ENCODE measurements at places on chromosomes 11 and 22.

DNA sequence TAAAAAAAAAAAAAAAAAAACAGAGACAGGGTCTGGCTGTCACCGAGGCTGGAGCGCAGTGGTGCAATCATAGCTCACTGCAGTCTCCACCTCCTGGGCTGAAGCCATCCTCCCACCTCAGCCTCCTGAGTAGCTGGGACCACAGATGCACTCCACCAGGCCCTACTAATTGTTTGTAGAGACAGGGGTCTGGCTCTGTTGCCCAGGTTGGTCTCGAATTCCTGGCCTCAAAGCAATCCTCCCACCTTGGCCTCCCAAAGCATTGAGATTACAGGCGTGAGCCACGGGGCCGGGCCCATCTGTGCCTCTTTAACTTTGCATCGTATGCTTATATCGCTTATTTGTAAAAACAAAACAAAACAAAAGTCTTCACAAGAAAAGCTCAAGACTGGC, 3.1 kb downstream of the CPT1A start:
- ATAC-seq: no peak

DNA sequence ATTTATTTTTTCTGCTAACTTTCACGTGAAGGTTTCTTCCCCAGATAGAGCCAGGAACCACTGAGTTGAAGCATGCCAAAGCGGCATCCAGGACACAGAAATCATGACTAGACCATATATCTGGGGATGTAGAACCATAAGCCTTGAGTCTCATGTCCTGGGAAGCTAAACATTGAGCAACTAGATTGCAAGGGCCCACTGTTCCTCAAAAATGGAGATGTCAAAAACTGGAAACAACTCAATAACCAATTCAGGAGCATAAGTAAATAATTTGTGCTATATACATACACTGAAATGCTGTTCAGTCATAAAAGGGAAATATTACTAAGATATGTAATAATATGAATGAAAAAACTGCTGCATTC, 29.0 kb upstream of the CARD16 start:
- ATAC-seq: no peak

GRCh38 chr11:34658071-34659015, 37.5 kb downstream of the EHF start:
- no peak for ATAC-seq

DNA sequence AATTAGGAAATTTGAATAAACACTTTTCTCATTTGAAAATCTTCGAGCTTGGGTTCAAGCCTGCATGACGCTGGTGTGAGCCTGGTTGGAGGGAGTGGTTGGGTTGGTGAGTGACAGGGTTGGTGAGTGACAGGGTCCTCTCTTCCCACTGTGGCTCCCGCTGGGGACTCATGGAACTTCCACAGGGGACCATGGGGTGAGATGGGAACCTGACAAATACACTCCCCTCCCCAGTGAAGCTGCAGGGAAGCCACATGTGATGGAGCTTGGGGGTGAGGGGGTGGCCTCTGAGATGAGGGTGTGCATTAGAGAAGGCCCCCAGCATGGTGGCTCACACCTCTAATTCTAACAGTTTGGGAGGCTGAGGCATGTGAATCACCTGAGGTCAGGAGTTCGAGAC, 66.8 kb downstream of the RTL6 start:
- no peak for ATAC-seq

GRCh38 chr11:494761-495536, 12.1 kb downstream of the RNH1 start:
- ATAC-seq: no peak

- ATAC-seq: no peak
Observed at GRCh38 chr11:125179346-125179745, 14.8 kb downstream of the PKNOX2 start.

GRCh38 chr22:35411102-35411501, 11.2 kb downstream of the MCM5 start:
- ATAC-seq: no peak

GRCh38 chr11:106496677-106497076, 419.2 kb downstream of the AASDHPPT start:
- no peak for ATAC-seq

DNA sequence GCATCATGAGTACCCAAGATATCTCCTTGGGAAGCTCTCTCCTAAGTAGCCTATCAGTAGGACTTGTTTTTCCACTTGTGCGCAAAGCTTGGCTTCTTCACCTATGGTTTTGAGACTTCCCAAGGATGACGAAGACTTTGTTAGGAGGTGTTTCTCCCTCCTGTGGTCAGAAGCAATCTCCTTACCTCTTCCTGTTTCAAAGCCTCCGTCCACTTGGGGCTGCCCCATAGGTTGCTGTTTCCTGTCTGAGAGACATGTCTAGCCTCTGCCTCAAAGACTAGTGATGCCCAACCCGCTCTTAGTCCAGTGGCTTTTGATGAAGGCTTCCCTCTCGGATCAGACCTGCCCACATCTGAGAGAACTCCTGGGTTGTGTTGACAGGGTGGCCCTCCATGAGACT, 92.9 kb downstream of the TRAF6 start:
- no peak for ATAC-seq

DNA sequence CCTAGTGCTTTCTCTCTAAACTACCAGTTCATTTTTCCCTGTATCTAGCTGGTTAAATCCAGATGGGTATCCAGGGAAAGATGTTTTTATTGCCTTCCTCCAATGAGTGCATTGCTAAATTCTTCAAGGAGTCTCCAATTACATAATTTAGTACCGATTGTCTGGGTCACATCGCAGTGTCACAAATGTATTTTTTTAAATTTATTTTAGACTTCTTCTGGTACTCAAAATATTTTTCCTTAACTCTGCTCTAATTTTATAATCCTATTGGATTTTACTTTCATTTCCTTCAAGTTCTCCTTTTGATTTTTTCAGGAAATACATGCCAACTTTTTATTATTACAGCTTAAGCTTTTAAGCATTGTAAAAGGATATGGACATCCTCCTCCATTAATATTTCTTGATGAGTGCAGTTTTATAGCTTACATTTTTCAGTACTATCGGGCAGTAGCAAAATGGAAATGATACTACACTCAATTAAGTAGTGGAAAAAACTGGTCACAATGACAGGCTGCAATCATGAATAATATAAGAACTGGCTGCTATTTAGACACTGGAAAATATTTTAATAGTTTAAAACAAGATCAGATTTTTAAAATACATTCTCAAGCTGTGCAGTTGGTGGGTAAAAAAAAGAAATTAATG, 20.3 kb downstream of the BBOX1 start:
- no peak for ATAC-seq

GRCh38 chr11:78319453-78319955, 98.1 kb downstream of the GAB2 start:
- ATAC-seq: no peak

DNA sequence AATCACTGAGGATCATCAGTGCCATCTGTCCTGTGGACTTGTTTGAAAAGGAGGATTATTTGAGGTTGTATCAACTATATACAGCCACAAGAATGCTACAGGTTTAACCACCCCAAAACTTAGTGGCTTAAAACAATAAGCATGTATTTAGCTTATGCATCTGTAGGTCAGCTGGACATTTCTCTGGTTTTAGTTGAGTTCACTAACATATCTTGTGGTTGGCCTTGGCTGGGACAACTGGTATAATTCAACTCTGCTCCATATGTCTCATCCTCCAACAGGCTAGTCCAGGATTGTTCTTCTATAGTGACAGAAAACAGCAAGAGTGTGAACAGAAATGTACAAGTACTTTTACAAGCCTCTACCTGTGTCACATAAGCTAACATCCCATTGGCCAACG, 49.9 kb upstream of the SOX6 start:
- ATAC-seq: no peak

GRCh38 chr22:37032535-37033460, 13.3 kb downstream of the MPST start:
- peak; percentile 91 for ATAC-seq

DNA sequence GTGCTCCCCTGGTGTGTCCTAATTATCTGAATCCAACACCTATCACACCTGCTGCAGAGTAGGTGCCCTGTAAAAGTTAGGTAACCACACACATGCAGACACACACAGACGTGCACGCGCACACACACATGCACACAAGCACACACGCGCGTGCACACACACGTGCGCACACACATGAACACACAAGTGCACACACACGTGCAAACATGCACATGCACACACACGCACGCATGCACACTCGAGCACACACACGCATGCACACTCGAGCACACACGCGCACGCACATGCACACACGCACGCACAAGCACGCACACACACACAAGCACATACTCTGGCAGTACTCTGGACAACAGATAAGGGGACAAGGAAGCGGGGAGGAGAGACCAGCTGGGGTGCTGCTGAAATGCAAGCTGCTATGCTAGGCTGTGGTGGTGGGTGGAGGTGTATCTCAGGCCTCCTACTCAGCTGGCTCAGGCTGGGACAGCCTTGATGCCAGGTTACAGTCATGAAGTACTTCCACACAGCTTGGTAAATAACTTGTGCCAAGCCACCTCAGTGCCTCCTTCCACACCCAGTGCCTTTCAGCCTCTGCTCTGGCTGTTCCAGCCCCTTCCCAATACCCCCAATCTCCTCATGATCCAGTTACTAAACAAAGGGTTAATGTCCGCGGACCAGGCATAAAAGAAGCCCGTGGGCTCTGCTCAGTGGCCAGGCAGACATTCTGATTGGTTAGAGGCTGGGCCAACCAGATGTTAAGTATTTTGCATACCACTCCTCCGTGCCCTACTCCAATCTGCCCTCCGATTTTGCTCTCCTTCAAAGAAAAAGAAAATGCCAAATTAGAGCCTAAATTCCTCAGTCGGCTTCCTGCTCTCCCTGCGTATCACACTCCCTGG, 374.1 kb downstream of the TENM4 start:
- ATAC-seq: no peak

GRCh38 chr11:122177238-122177637, 61.2 kb upstream of the BLID start:
- no peak for ATAC-seq

DNA sequence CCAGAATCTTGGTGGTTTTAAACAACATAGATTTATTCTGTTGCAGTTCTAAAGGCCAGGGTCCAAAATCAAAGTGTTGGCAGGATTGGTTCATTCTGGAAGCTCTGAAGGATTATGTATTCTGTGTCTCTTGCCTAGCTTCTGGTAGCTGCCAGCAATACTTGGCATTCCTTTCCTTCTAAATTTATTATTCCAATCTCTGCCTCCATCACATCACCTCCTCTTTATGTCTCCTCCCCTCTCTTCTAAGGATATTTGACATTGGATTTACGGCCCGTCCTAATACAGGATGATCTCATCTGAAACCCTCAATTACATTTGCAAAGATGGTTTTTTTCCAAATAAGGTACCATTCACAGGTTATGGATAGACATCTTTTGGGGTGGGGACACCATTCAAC, 186.5 kb downstream of the SBF2 start:
- ATAC-seq: no peak

DNA sequence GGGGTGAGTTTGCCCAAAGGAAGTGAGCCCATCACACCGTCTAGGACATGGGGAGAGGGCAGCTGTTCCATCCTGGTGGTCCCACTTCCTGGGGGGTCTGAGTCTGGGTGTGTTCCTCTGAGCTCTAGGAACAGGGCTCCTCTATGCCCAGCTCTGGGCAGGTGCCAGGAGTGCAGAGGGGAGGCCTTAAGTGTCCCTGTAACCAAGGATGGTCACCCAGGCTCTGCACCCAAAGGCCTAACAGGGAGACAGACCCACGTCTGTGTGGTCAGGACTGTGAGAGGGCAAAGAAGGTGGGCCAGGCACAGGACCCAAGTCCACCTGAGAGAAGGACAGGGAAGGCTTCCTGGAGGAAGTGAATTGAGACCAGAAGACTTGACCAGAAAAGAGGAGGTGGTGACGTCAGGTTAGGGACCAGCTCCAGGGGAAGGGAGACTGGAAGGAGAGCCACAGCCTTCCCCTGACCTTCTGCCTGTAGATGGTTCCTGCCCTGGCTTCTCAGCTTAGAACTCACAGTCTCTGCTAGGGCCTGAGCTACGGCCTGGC, 11.3 kb upstream of the TCF20 start:
- no peak for ATAC-seq

DNA sequence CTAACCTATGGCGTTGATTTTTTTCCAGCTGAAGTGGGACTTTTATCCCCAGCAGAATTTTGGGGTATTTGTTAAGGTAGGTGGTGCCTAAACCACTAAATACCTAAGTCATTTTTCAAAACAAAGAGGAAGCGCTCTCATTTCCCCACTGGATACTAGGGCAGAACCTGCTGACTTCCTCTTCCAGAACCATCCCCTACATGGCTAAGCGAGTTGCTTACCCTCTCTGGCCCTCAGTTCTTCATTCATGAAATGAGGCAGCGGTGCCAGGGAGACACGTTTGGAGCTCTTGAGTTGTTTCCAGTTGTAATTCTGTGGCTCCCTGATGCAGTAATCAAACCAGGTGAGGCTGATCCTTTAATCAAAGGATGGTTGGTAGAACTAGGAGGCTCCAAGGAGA, 10.0 kb upstream of the MTMR3 start:
- ATAC-seq: no peak

DNA sequence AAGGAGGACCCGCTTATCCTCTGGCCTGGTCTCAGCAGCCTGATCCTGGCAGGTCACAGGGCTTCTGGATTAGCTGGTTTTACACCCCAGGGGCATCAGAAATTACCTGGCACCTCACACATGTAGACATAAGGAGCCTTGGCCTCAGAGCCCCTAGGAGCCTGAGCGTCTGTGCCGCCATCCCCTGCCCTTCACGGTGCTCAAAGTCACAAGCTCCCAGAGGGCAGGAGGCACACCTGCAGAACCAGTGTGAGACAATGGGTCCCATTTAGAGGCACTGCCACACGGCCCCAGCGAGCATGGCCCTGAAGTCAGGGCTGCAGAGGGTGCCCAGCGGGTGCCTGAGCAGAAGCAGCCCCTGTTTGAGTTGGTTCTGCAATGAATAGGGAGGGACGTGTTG, 3.9 kb downstream of the DGKZ start:
- no peak for ATAC-seq

DNA sequence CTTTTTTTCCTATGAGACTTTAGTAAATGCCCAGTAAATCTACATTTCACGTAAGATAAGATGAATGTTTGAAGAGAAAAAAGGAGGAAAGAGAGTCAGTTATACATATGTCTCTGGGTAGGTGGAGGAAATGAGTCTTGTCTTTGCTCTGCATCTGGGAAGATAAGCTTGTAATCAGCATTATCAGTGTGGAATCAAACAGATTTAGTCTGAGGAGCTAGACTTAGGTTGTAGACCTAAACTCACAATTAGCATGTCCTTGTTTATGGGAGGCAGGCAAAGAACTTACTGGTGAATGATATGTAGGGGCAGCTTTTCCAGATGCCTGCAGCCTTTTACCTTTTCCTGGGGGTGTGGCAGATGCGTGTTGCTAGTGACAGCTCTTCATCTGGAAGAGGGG, 962.3 kb downstream of the TBC1D22A start:
- no peak for ATAC-seq

GRCh38 chr11:65390996-65391395, 4.6 kb downstream of the FRMD8 start:
- ATAC-seq: no peak

- no peak for ATAC-seq
Observed at GRCh38 chr11:45459491-45459890, 173.3 kb upstream of the SYT13 start.

- peak; percentile 81 for ATAC-seq
Observed at GRCh38 chr11:118338637-118339061, 3.9 kb downstream of the CD3D start.

GRCh38 chr11:27968461-27968860, 139.5 kb downstream of the KIF18A start:
- ATAC-seq: no peak

GRCh38 chr11:61110255-61111049, 8.2 kb downstream of the CD5 start:
- no peak for ATAC-seq

- peak; percentile 57 for ATAC-seq
Observed at GRCh38 chr22:40728731-40729189, 49.5 kb downstream of the MCHR1 start.

Data from esophagus mucosa (tissue), 1 donor.